ENCODE measurements at places on chromosomes 3 and 15.

DNA sequence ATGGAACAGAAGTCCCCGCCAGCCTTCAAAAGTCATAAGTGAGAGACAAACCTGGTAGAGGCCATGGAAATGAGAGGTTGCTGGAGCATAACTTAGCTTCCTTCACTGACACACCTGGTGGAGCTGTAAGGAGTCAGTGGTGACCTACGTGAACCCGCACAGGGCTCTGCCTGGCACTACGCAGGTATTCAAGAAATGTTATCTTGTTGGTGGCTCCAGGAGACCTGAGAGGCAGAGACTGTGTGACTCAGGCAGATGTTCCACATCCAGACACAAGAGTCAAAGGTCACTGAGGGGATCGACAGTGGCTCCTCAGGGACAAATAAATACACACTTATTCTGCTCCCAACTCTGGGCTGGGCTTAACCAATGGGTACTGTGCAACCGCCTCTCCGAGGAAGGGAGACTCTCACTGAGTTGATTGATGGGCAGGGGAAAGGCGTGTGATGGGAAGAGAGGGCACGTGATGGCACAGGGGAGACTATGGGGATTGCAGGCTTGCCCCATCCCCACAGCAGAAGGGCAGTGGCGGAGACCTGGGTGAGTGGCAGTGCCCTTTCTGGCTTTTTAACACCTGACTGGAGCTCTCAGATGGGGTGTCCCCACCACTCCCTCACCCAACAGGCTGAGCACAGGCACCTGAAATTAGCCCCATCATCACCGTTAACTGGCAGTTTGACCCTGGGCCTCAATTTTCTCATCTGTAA, 111.7 kb upstream of the SMAD3 start:
- DNase-seq, result no peak

DNA sequence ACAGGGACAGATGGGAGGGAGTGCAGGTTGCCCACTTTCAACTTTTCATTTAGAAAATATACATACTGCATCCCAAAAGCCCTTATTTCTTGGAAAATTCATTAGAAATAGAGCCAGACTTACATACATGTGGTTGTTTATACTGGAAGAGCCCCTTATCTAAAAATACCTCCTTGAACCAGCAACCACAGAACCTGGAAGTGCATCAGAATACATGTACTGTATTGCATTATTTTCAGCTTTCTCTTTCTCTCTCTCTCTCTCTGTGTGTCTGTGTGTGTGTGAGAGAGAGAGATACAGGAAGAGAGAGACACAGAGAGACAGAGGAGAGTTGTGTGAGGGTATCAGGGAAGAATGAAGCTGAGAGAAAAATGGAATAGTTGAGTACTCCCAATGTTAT, 29.5 kb upstream of the LSAMP start:
- DNase-seq, result no peak

- no peak for DNase-seq
Measured at GRCh38 chr3:65524584-65524983, 514.1 kb downstream of the MAGI1 start.

DNA sequence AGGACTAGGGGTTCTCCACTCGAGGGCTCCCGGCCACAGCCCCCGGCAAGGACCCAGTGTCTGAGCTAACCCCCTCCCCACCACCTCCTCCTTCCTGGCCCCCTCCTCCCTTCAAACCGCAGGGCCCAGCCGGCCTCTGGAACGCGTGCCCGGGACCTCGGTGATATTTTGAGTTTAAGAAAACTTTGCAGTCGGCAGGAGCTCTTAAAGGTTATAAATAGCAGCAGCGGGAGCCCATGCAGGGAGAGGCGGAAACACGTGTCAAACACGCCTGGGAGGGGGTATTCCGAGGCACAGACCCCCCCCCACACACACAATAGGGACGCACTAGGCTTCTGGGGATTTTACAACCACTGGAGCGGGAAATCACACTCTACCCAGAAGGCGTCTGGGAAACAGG, 3.1 kb upstream of the PTH1R start:
- DNase-seq, result no peak

- no peak for DNase-seq
Measured at GRCh38 chr3:140096037-140096436, 161.1 kb downstream of the CLSTN2 start.

GRCh38 chr3:54871867-54872266, 56.0 kb downstream of the LRTM1 start:
- DNase-seq, result no peak

GRCh38 chr15:33155691-33156420, 38.7 kb downstream of the FMN1 start:
- no peak for DNase-seq

DNA sequence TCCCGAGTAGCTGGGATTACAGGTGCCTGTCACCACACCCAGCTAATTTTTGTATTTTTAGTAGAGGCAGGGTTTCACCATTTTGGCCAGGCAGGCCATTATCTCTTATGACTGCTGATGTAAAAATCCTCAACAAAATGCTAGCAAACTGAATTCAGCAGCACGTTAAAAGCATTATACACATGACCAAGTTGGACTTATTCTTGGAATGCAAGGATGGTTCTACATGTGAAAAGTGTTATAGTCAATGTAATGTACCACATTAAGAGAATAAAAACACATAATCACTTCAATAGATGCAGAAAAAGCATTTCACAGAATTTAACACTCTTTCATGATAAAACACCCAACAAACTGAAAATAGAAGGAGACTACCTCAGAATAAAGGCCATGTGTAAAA, 20.2 kb downstream of the RNF13 start:
- no peak for DNase-seq

DNA sequence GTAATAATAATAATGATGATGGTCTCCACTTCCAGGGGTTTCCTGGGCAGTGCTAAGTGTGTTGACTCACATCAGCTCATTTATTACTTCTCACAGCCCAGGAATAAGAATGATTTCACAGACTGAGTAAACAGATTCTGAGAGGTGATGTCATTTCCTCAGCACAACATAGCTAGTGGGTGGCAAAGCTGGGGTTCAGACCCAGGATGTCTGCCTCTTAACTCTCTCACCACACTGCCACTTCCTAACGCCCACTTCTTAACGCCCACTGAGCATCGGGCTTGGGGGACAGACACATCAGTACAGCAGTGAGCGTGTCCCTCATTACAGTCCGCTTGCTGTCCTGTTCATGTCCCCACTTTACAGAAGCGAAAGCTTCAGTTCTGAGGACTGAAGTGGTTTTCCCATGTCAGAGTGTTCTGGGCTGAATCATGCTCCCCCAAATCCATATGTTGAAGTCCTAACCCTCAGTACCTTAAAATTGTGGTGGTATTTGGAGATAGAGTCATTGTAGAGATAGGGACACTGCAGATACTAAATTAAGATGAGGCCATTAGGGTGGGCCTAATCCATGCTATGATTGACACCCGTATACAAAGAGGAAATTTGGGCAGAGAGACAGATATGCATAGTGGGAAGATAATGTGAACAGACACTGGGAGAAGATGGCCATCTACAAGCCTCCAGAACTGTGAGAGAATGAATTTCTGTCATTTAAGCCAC, 68.0 kb downstream of the ATP2B2 start:
- no peak for DNase-seq
